ENCODE measurements at places on chromosomes 6 and 20. TPM values are rescaled to one million over a fixed set of nuclear protein-coding genes. Genes with fewer than 3 reads are reported as not detected.

The HSPA1B gene
- 79.0 TPM for total RNA-seq

The CEP43 gene
- 17.4 TPM for total RNA-seq

The CFAP206 gene
- 0.37 TPM for total RNA-seq

The SOX18 gene
- not detected for total RNA-seq

The CST4 gene
- total RNA-seq: not detected

The SCGN gene
- total RNA-seq: not detected

The MAP1LC3A gene
- 5.7 TPM for total RNA-seq

The C6orf163 gene
- 2.9 TPM for total RNA-seq

The RNF144B gene
- total RNA-seq: 0.37 TPM

The CST2 gene
- not detected for total RNA-seq

The LPA gene
- not detected for total RNA-seq

The IRAK1BP1 gene
- total RNA-seq: 7.4 TPM

The LHFPL5 gene
- not detected for total RNA-seq

The ANKS1A gene
- total RNA-seq: 5.5 TPM

The XKR7 gene
- not detected for total RNA-seq

The COL9A3 gene
- 0.98 TPM for total RNA-seq

The C6orf141 gene
- total RNA-seq: 6.5 TPM

The CPNE5 gene
- not detected for total RNA-seq

The SPAG4 gene
- total RNA-seq: 6.5 TPM

The NFATC2 gene
- under 0.01 TPM for total RNA-seq

The UBD gene
- not detected for total RNA-seq

The ANKRD66 gene
- not detected for total RNA-seq

The PRSS35 gene
- 0.37 TPM for total RNA-seq

The DLK2 gene
- total RNA-seq: not detected

The HLA-E gene
- 122 TPM for total RNA-seq

The SIRPA gene
- 9.2 TPM for total RNA-seq

The PCK1 gene
- not detected for total RNA-seq

The KIF13A gene
- total RNA-seq: 29.3 TPM

The ZBTB9 gene
- 4.0 TPM for total RNA-seq

The TUBB2B gene
- total RNA-seq: 2.7 TPM

The TBX18 gene
- total RNA-seq: 30.9 TPM

The MTFR2 gene
- total RNA-seq: 3.5 TPM

The NT5E gene
- total RNA-seq: 924 TPM

The SLC17A3 gene
- total RNA-seq: not detected

The GSTA2 gene
- not detected for total RNA-seq

The PPP1R3G gene
- total RNA-seq: 1.8 TPM

The LTA gene
- total RNA-seq: not detected

The LGSN gene
- not detected for total RNA-seq

The PBOV1 gene
- total RNA-seq: not detected

The TNF gene
- not detected for total RNA-seq

The PPDPF gene
- total RNA-seq: 58.6 TPM

The SRSF12 gene
- 0.37 TPM for total RNA-seq

The HLA-DQA2 gene
- total RNA-seq: not detected

The C20orf144 gene
- total RNA-seq: 0.20 TPM

The SLC4A11 gene
- 0.37 TPM for total RNA-seq

The MUC22 gene
- not detected for total RNA-seq

The LINC00237 gene
- total RNA-seq: not detected

The FAM184A gene
- 1.4 TPM for total RNA-seq

The SLC29A1 gene
- 14.9 TPM for total RNA-seq

The VNN1 gene
- not detected for total RNA-seq

The KLC4 gene
- total RNA-seq: 8.8 TPM
